NB4 (cell line): ENCODE measurements at places on chromosomes 2 and 18.

DNA sequence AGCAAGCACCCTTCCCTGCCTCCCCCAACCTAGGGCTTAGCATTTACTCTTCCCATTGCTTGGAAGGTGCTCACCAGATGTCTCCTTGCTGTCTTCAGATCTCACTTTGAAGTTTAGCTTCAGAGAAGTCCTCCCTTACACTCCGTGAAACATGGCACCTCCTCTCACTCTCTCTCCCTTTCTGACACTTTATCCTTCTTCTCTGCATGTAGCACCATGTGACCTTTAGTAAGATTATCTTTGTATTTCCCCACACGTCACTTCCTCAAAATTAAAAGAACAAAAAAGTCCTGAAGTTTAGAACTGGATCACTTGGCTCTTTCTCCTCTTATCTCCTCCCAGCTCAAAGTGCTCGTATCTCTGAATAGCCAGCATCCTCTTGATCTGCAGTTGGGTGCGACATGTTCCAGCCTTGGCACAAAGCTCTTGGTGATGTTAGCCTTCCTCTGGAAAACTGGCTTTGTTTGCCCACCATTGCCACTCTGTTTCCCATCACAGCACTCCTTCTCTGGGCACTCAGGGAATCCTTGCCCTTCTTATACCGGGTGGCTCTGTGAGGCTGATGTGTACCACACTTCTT is 40.6 kb upstream of the EPAS1 start:
- DNase-seq = peak; percentile 11

DNA sequence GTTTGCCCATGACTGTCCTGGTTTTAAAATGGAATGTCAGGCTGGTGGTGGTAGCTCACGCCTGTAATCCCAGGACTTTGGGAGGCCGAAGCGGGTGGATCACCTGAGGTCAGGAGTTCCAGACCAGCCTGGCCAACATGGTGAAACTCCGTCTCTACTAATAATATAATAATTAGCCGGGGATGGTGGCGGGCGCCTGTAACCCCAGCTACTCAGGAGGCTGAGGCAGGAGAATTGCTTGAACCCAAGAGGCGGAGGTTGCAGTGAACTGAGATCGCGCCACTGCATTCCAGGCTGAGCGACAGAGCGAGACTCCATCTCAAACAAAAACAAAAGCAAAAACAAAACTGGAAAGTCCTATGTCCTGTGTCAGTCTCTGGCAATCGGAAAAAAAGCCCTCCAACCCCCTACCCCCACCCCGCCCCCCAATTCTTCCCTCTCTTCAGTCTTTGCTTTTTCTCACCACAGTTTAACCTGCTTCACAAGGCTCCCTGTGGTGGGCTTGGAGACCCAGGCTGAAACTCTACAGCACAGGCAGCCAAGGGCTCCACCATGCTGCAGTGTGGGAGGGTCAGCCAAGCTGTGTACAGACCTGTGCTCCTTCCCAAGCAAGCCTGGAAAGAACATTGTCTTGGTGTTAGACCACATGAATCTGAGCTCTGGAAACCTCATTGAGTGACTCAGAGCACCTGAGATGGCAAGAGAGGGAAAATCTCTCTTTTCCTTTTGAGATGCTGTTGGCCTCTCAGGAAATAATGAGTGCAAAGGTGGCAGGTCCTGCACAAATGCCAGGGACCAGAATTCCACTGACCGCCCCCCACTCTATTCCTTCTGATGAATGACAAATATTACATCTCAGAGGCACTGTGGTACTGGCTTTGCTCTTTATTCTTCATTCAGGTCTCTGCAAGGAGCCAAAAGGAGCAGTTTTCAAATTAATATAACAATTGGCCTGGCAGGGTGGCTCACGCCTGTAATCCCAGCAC is 16.7 kb downstream of the MYCN start:
- DNase-seq = no peak

DNA sequence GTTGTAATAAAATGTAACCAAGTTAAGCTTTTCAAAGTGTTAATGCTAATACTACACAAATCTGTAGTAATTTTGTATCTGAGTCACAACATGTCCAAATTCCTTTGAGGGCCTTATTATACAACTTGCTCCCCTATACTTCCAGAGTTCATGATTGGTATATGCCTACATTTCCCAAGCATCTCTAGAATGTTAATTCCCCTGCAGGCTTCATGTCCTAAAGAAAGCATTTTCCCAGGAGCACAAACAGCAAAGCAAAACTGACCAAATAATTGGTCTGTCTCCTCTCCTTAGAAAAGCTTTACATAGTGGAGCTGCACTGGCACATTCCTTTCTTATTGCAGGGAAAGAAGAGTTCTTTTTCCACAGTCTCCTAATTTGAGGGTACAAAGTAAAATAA is 3.7 kb downstream of the ALS2 start:
- no peak for DNase-seq

DNA sequence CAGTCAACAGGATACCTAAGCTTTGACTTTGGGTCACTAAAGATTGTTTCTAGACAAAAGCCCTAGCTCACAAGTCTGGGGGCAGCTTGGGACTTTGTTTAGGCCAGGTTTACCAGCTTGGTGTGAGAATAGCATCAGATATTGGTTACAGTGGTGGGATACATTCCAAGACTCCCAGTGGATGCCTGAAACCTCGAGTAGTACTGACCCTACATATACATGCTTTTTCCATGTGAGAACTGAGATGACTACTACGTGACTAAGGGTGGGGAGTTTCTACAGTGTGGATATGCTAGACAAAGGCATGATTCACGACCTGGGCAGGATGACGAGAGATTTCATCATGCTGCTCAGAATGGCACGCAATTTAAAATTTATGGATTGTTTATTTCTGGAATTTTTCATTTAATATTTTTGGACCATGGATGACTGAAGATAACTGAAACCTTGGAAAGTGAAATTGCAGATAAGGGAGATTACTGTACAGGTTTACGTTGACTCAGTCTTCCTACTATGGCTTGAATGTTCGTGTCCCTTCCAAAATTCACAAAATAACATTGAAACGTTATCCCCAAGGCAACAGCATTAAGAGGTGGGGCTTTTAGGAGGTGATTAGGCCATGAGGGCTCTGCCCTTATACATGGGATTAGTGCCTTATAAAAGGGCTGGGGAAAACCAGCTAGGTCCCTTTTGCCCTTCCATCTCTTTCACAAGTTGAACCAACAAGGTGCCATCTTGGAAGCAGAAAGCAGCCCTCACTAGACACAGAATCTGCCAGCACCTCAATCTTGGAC is 50.2 kb upstream of the CTAGE1 start:
- no peak for DNase-seq

- DNase-seq = no peak
These were observed 22.3 kb upstream of the ERICH2 start for GRCh38 chr2:170747921-170748320.
